ENCODE measurements at places on chromosomes 2 and 18.

DNA sequence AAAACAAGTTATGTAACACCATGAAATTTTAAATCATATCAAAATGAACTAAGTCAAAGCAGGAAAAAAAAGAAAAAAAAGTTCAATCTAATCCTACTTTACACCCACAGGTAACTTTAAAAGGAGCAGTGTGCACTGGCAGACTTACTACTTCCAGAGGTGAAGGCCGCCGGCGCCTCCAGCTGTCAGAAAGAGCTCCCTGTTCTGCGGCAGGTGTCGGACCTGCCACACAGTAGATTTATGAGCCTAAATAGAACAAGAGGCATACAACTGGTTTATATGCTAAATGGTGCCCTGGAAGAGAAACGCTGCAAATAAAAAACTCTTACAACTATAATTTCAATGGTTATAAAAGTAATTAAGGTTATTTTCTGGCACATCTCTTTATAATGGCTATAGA is 23.1 kb upstream of the PNO1 start:
- DNase-seq: no peak

- DNase-seq: peak; percentile 24
Measured at GRCh38 chr2:191863988-191864387, 17.1 kb upstream of the CAVIN2 start.

- peak; percentile 72 for DNase-seq
Measured at GRCh38 chr2:46540496-46541331, 61.3 kb downstream of the TMEM247 start.

DNA sequence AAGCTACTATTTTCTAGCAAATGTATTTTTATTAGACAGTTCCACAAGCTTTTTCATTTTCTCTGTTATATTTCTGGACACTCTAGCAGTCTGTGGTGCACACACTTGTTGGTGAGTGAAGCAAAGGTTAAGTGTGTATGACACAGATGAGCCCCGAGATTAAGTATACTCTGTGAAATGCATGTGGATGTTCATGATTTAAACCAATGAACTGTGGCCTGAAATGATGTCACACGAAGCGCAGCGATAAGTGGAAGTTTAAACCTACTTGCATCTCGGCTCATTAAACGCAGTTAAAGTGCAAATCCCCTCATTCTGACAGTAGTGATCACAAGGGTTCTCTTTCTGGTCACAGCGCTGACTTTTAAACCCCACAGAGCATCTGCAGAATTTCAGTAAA is 1488.8 kb upstream of the NXPH2 start:
- no peak for DNase-seq

DNA sequence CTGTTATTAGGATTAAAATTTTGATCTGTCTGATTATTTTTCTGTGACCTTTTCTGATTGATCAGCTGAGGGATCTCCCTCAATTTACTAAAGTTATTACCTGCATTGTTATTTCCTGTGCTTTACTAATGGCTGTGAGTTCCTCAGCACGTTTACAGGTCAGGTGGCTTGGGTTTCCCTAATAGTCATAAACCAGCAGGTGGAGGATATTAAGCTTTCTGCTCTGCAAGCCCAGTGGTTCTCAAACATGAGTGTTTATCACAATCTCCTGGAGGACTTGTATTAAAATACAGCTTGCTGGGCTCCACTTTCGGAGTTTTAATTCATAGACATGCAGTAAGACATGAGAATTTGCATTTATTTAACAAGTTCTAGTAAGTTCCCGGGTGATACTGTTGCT is 22.4 kb upstream of the UGP2 start:
- no peak for DNase-seq

- no peak for DNase-seq
Measured at GRCh38 chr2:205161156-205161839, 521.0 kb upstream of the NRP2 start.

GRCh38 chr2:9745153-9745899 is 97.9 kb upstream of the TAF1B start:
- DNase-seq: no peak
